Karpas-422 (cell line): ENCODE measurements at places on chromosomes 11 and 22. TPM values are rescaled to one million over a fixed set of nuclear protein-coding genes. Genes with fewer than 3 reads are reported as not detected.
A peak's percentile ranks its signal among the peaks of the same experiment; 100 is the strongest.

LDLRAD3 gene
- 0.79 TPM in 1 of 2 replicates, not detected in the other for total RNA-seq

DGCR6 gene
- total RNA-seq, result 2.1 and 6.7 TPM in 2 replicates

ZDHHC8 gene
- total RNA-seq, result 8.9 and 11.5 TPM in 2 replicates

CRYBA4 gene
- not detected in 2 replicates for total RNA-seq

TSPAN4 gene
- total RNA-seq, result 4.0 TPM in 1 of 2 replicates, not detected in the other

RELT gene
- 21.7 and 54.2 TPM in 2 replicates for total RNA-seq

A4GALT gene
- not detected in 2 replicates for total RNA-seq

TESMIN gene
- total RNA-seq, result 0.36 TPM in 1 of 2 replicates, not detected in the other

MYOD1 gene
- not detected in 2 replicates for total RNA-seq

- peaks cover 13% of the 10 kb centered on the region for H3K36me3 ChIP-seq
- H3K27me3 ChIP-seq, result no peaks in the 10 kb centered on the region
- no peak overlapping the region for H3K27ac ChIP-seq
These were observed 857 bp downstream of the ZPR1 start for GRCh38 chr11:116786966-116787365.

GRCh38 chr22:45473626-45474237 lies 29.0 kb upstream of the FBLN1 start:
- no peaks in the 10 kb centered on the region for H3K27me3 ChIP-seq
- no peak overlapping the region for H3K27ac ChIP-seq
- H3K36me3 ChIP-seq, result no peaks in the 10 kb centered on the region
- no peak for DNase-seq
- no peak overlapping the region for H3K4me3 ChIP-seq

GRCh38 chr11:46265764-46266163 lies 11.7 kb upstream of the CREB3L1 start:
- no peaks in the 10 kb centered on the region for H3K36me3 ChIP-seq
- no peak overlapping the region for H3K4me3 ChIP-seq
- no peak for DNase-seq
- no peak overlapping the region for H3K27ac ChIP-seq

DNA sequence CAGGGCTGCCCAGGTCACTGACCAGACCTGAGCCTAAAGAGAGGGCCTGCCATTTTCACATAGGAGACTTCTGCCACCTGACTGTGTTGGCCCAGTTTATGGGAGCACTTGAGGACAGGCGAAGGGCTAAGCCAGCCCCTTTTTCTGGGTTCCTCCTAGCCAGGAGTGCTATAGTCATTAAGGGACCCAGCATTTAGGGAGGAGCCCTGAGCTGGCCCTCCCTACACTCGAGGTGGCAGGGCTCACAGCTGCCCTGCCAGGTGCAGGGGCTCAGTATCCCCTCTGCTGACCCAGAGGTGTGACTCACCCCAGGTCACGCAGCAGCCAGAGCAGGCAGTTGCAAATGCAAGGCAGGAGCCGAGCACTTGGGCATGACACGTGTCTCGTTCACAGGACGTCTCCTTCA lies 86.3 kb upstream of the CRYBB3 start:
- H3K36me3 ChIP-seq, result no peaks in the 10 kb centered on the region
- no peak for DNase-seq
- peaks cover 9% of the 10 kb centered on the region for H3K4me1 ChIP-seq
- H3K27ac ChIP-seq, result no peak overlapping the region
- no peaks in the 10 kb centered on the region for H3K27me3 ChIP-seq
- H3K4me3 ChIP-seq, result no peak overlapping the region

- H3K27me3 ChIP-seq, result no peaks in the 10 kb centered on the region
- no peak for DNase-seq
- no peak overlapping the region for H3K27ac ChIP-seq
- no peaks in the 10 kb centered on the region for H3K36me3 ChIP-seq
- no peak overlapping the region for H3K4me3 ChIP-seq
These were observed 31.7 kb upstream of the APLP2 start for GRCh38 chr11:130037881-130038585.

- H3K4me1 ChIP-seq, result no peaks in the 10 kb centered on the region
- no peaks in the 10 kb centered on the region for H3K27me3 ChIP-seq
- DNase-seq, result no peak
- no peak overlapping the region for H3K27ac ChIP-seq
- no peak overlapping the region for H3K4me3 ChIP-seq
- H3K36me3 ChIP-seq, result no peaks in the 10 kb centered on the region
These were observed 60.2 kb downstream of the RCN1 start for GRCh38 chr11:32151027-32151426.

- H3K4me3 ChIP-seq, result peak overlapping the region; percentile 97; the same call in 1 of the 2 replicates
- no peaks in the 10 kb centered on the region for H3K27me3 ChIP-seq
These were observed 2.7 kb downstream of the RBM14 start for GRCh38 chr11:66619080-66619554.

DNA sequence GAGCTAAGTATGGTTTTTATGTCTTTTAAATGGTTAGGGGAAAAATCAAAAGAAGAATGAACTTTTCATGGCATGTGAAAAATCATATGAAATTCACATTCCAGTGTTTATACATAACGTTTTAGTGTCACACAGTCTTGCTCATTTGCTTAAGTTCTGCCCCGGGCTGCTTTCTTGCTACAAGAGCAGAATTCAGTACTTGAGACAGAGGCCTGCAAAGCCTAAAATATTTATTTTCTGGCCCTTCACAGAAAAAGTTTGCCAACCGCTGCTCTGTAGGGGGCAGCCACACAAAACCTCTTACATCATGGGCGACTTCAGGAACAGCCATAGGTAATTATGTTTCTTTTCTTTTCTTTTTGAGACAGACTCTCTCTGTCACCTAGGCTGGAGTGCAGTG lies 1.0 kb upstream of the ATG2A start:
- H3K27ac ChIP-seq, result peak overlapping the region; percentile 69
- H3K4me3 ChIP-seq, result peak overlapping the region; percentile 85
- H3K4me1 ChIP-seq, result peaks cover 39% of the 10 kb centered on the region
- peak; percentile 75 for DNase-seq
- H3K36me3 ChIP-seq, result peaks cover 1% of the 10 kb centered on the region; the same call in 1 of the 2 replicates

GRCh38 chr11:2892215-2892966 lies 6.8 kb upstream of the CDKN1C start:
- peak; percentile 76 for DNase-seq
- H3K27ac ChIP-seq, result no peak overlapping the region
- H3K4me1 ChIP-seq, result peaks cover 3% of the 10 kb centered on the region; the same call in 1 of the 2 replicates

- no peaks in the 10 kb centered on the region for H3K27me3 ChIP-seq
- H3K36me3 ChIP-seq, result peaks cover 10% of the 10 kb centered on the region; the same call in 1 of the 2 replicates
- H3K4me1 ChIP-seq, result peaks cover 54% of the 10 kb centered on the region
These were observed 838 bp downstream of the FKBP2 start for GRCh38 chr11:64241491-64242374.

GRCh38 chr11:80779905-80780605 lies 1339.2 kb upstream of the TENM4 start:
- no peak overlapping the region for H3K4me3 ChIP-seq
- H3K4me1 ChIP-seq, result no peaks in the 10 kb centered on the region
- H3K27ac ChIP-seq, result no peak overlapping the region
- H3K27me3 ChIP-seq, result no peaks in the 10 kb centered on the region
- DNase-seq, result no peak

DNA sequence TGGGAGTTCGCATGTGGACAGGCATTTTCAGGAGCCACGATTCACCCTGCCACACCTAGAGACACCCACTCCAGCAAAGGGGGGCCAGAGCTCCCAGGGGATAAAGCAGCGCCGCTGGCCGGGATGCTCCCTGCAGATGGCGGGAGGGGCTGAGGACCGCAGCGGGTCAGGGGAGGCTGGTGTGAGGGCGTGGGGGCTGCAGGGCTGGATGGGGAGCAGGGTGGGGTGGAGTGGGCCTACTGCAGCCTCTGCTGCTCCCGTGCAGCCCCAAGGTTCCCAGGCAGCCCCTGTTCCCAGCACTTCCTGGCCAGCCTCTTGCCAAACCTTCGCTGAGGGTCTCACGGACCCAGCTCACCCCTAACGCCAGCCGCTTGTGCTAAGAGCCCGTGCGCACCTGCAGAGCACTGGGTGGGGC lies 13.0 kb downstream of the MUC5B start:
- no peak overlapping the region for H3K4me3 ChIP-seq
- DNase-seq, result no peak
- no peaks in the 10 kb centered on the region for H3K4me1 ChIP-seq
- no peak overlapping the region for H3K27ac ChIP-seq
- no peaks in the 10 kb centered on the region for H3K36me3 ChIP-seq

DNA sequence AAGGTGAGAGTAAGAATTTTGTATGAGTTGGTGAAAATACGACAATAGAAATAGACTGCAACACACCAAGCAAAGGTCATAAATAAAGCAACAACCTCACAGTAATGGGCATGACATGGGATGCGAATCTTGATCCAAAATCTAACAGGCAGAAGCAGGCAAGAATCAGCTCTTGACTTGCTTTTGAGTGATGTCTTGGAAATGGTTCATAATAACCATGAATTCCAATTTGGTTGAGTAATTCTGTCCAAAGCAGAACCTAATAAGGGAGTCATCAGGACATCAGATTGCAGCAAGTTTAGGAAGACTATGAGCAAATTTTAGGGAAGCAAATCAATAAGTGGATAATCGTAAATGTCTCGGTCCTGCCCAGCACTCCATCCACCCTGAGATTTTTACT lies 224.0 kb upstream of the ISX start:
- no peak overlapping the region for H3K27ac ChIP-seq
- peak; percentile 34 for DNase-seq
- no peaks in the 10 kb centered on the region for H3K36me3 ChIP-seq
- no peaks in the 10 kb centered on the region for H3K27me3 ChIP-seq
- no peaks in the 10 kb centered on the region for H3K4me1 ChIP-seq

DNA sequence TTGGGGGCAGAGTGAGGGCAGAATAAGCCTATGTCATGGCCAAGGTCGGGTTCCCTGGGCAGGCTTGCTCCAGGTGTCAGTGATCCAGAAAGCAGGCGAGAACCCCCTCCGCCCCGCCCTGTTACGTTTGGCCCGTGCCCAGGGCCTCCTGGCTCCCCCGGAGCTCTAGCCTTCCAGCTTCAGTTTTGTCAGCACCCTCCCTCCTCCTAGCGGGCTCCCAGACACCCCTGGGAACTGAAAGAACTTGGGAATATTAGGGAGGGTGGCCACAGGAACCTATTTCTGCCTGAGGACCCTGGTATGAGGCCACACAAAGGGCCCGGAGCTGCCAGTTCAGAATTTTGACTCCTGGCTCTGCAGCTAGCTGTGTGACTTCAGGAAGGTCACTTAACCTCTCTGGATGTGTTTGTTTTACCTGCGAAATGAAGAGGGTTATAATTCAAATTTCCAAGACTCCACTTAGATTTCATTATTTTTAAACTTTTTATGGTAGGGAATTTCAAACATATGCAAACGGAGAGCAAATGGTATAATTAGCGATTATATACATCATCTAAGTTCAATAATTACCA lies 1.2 kb downstream of the TUBA8 start:
- no peaks in the 10 kb centered on the region for H3K36me3 ChIP-seq
- H3K4me1 ChIP-seq, result peaks cover 20% of the 10 kb centered on the region
- no peak overlapping the region for H3K4me3 ChIP-seq
- no peak overlapping the region for H3K27ac ChIP-seq
- H3K27me3 ChIP-seq, result no peaks in the 10 kb centered on the region

GRCh38 chr11:64000740-64001483 lies 14.7 kb downstream of the OTUB1 start:
- no peak overlapping the region for H3K27ac ChIP-seq
- H3K4me1 ChIP-seq, result no peaks in the 10 kb centered on the region
- no peak for DNase-seq
- H3K4me3 ChIP-seq, result no peak overlapping the region
- H3K27me3 ChIP-seq, result no peaks in the 10 kb centered on the region

- no peaks in the 10 kb centered on the region for H3K36me3 ChIP-seq
- no peaks in the 10 kb centered on the region for H3K27me3 ChIP-seq
- H3K4me3 ChIP-seq, result no peak overlapping the region
- H3K4me1 ChIP-seq, result no peaks in the 10 kb centered on the region
These were observed 141.4 kb upstream of the E2F8 start for GRCh38 chr11:19382131-19382611.

DNA sequence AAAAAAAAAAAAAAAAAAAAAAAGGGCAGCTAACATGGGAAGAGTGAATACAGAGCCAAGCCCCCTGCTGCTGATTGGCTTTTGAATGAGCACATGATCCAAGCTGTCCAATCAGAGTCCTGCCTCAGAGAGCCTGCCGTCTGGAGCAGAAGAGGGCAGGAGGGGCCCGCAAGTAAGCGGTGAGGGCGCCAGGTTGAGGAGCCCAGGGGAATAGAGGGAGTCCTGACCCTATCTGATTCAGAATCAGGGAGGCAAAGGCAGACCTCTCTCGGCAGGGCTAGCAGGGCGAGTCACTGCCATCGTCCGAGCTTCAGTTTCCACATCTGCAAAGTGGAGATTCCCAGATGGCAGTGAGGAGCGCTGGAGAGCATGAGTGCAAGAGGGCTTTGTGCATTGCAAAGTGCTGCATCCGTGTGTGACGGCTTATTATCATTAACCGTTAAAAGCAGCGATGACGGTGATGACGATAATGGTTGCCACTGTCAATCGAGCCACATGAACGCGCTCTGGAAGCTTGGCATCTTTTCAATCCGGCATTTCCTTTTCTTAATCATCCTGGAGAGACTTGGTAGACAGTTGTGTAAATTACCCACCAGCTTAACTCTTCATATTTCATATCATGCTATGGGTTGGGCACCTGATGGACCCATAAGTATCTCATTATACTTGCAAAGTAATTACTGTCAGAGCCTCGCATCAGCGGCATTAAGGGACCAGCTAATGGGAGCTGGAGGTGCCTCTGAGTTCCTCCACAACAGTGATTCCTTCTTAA lies 68.6 kb upstream of the ATXN10 start:
- H3K4me3 ChIP-seq, result no peak overlapping the region
- no peaks in the 10 kb centered on the region for H3K27me3 ChIP-seq
- peaks cover 15% of the 10 kb centered on the region for H3K4me1 ChIP-seq
- no peaks in the 10 kb centered on the region for H3K36me3 ChIP-seq
- no peak overlapping the region for H3K27ac ChIP-seq

DNA sequence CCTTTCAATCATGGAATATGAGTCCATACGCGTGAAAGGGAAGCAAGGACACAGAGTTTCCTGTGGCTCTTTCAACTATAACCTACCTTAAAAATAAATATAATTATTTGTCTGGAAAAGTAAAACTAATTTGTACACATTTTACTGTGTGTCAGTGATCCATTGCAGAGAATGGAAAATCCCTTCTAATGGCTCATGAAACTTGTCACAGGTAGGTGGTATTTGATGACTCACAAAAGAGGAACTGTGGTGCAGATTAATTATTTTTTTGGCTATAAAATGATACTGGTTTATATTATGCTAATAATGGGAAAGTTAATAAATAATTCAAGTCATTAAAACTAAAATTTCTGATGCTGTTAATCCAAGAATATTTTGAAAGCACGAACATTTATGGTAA lies 792.2 kb downstream of the METTL15 start:
- no peaks in the 10 kb centered on the region for H3K36me3 ChIP-seq
- no peaks in the 10 kb centered on the region for H3K27me3 ChIP-seq
- no peak for DNase-seq
- H3K4me3 ChIP-seq, result no peak overlapping the region

DNA sequence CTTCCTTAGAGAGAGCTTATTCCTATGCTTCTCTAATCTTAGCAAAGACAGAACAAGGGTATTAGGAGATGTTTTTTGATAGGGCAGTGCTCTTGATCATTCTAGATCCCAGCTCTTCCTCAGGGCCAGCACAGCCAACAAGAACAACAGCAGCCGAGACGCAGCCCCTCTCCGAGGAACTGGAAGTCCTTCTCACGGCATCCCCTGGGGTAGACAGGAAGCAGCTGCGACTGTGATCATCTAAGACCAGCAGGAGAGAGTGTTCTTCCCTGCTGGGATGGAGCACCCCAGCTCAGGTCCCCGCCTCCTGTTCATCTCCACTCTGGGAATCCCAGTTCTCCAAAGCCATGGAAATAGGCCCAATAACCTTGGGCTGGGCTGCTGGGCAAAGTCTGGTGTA lies 29.6 kb downstream of the IRAG1 start:
- H3K36me3 ChIP-seq, result no peaks in the 10 kb centered on the region
- no peaks in the 10 kb centered on the region for H3K27me3 ChIP-seq
- H3K4me3 ChIP-seq, result no peak overlapping the region
- no peaks in the 10 kb centered on the region for H3K4me1 ChIP-seq

- no peaks in the 10 kb centered on the region for H3K4me1 ChIP-seq
- H3K36me3 ChIP-seq, result no peaks in the 10 kb centered on the region
- no peaks in the 10 kb centered on the region for H3K27me3 ChIP-seq
- no peak for DNase-seq
These were observed 21.4 kb downstream of the TUB start for GRCh38 chr11:8102296-8102915.
